Activated T-cell treated with anti-CD3 and anti-CD28 coated beads for 1 hour (primary cell): ENCODE measurements at places on chromosomes 7 and 10.

- no peak for DNase-seq
These were observed 28.4 kb upstream of the PDLIM1 start for GRCh38 chr10:95319239-95319638.

DNA sequence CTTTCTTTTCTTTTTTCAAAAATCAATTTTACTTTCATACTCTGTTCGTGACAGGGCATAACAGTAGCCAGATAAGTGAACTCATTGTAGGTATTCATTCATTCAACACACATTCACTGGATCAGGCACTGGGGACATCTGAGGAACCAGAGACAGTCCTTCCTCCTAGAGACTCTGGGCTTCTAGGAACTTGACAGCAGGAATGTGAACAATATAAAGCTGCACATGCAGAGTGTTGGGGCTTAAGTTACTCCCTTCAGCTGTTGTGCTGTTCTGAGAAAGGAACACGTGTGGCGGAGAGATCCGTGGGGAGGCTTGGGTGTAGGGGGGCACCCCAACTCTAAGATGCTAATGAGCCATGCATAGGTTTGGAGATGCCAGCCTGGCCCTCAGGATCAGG is 120.4 kb downstream of the PKD1L1 start:
- DNase-seq = no peak

- no peak for DNase-seq
These were observed 2.0 kb downstream of the BAZ1B start for GRCh38 chr7:73519867-73520672.

GRCh38 chr7:44982535-44982923 is 3.7 kb upstream of the MYO1G start:
- DNase-seq = no peak

- DNase-seq = no peak
These were observed 40.5 kb upstream of the CREB5 start for GRCh38 chr7:28371846-28372245.
